Fibroblast of villous mesenchyme (primary cell): ENCODE measurements at places on chromosomes 5 and 9. TPM values are rescaled to one million over a fixed set of nuclear protein-coding genes. Genes with fewer than 3 reads are reported as not detected.

DNA sequence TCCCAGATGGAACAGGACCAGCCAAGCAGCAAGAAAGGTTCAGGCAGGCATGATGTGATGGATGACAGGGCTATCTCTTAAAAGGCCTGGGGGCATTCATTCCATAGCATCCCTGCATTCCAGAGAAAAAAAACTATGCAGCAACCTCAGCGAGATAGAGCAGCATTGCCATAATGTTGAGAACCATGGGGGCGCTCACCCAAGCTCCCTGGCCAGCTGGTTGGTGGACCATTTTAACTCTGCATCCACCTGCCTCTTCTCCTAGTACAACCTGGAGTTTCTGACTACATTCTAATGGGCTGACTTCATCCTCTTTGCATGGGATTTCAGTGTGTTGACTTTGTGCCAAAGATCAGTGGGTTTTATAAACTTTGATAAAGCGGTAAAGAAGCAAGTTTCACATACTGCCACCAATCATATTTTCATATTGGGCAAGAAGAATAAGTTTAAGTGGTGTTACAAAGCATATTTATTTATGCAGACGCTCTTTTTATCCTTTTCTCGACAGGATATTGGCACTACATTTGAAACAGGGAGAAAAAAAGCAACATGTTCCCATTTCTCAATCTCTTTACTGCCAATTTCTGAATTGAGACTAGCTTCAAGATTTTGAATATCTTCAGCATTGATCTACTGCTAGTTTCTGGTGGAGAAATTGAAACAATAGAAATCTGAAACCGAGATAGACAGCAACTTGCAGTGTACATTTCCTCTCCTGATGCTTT is 378.3 kb upstream of the WWC1 start:
- DNase-seq: no peak

DNA sequence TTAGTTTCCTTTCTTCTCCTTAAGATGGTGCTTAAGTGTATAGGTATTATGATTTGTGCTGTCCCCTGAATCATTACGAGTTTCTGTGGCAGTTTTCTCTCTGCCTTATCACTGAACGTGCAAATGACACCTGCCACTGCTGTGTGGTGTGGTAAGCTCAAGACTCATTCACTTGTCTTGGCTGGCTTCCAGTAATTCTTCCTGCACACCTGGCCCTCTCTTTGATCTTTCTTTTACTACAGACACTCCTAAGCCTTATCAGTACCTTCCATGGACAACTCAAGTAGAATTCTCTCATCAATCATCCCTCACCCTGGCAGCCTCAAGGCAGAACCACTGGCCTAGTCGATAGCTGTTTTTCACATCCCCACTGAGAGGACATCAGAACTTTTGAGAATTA is 82.6 kb upstream of the ADAMTS19 start:
- no peak for DNase-seq

The FCN1 gene
- total RNA-seq: not detected in 2 replicates

The NDUFAF2 gene
- total RNA-seq: 28.9 and 31.6 TPM in 2 replicates

The GLRA1 gene
- total RNA-seq: not detected in 2 replicates
